Activated CD8-positive, alpha-beta memory T cell treated with anti-CD3 and anti-CD28 coated beads for 36 hours (primary cell): ENCODE measurements at places on chromosomes 6 and 20. TPM values are rescaled to one million over a fixed set of nuclear protein-coding genes. Genes with fewer than 3 reads are reported as not detected.

Gene SLC35F1
- total RNA-seq: not detected

Gene SLPI
- not detected for total RNA-seq

Gene PRL
- total RNA-seq: not detected

Gene B3GAT2
- total RNA-seq: not detected
